ENCODE measurements at places on chromosomes 1 and 21.

DNA sequence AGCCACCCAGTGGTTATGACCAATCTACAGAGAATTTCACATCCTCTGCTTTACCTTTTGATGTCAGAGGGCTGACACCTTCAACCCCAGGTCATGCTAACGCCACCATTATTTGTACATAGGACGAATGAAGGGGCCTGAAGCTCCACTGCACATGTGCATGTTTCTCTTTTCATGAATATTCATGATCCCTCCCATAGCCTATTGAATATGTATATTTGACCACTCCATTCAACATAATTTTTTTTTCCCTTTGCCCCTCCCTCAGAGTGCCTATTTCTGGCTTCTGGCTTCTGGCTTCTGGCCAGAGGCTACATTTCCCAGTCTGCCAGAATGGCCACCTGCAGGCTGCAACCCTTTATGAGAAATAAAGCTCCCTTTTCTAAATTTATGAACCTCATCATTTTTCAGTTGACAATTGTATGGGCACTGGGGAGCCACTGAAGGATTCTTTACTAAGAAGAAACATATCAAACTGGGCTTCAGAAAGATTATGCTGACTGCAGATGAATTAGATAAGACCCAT is 406.7 kb downstream of the SIPA1L2 start:
- no peak for ATAC-seq

DNA sequence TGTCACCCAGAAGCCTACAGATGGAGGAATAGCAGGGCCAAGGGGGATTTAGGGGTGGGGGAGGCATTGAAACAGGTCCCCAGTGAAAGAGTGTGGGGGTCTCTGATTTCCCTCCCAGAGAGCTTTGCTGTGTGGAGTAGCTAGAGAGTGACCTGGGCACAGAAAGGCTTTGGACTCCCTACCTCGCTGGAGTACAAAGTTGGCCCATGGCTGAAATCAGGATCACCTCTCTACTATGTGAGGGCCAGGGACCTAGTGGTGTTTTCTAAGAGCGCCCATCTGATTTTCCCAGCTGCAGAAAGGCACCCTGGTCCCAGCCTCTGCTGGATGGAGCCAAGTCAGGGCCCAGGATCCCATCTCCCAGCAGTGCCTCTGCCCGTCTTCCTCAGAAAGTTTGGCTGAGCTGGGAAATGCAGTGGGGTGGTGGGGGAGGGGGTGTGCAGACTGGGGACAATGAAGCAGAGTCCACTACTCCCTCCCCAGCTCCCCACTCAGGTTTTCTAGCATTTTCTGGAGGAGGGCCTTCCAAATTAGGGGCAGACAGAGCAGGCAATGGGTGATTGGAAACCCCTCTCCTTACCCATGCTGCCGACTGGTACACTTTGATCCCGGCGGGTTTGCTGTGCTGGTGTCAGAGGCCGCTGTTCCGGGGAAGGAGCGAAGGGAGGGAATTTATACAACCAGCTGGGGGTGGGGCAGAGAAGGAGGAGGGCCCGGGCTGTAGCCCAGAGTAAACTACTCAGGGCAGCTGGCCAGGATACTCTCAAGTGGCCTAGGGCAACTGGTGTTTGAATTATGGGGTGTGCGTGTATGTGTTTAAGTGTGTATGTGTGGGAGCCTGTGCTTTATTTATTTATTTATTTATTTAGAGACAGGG is at the start of gene SELENBP1:
SELENBP1 (minus strand) TSS at position 648 of the 877 bp plus-strand sequence; CDS start at position 584, 64 bp downstream.
- ATAC-seq, result peak; percentile 27

DNA sequence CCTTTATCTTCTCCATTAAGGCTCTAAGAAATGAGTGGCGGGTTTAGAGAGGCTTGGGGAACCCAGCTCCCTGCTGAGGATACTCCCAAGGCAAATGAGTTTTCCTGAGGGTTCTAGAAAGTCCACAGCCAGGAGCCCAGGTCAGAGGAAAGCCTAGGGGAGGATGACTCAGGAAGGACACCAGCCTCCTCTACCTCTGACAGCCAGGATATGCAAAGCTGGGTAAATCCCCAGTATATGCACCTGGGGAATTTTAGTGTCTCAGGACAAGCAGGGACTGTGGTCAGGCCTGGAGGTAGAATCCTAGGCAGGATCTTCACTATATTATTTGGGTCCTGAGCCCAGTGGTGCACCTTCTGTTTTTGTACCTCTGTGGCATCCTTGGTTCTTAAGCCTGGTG is 23.5 kb upstream of the WNT4 start:
- no peak for ATAC-seq

GRCh38 chr1:43930949-43931275 is 2.7 kb upstream of the ARTN start:
- no peak for ATAC-seq

- ATAC-seq, result no peak
Measured at GRCh38 chr1:77060000-77060399, 159.2 kb downstream of the PIGK start.

DNA sequence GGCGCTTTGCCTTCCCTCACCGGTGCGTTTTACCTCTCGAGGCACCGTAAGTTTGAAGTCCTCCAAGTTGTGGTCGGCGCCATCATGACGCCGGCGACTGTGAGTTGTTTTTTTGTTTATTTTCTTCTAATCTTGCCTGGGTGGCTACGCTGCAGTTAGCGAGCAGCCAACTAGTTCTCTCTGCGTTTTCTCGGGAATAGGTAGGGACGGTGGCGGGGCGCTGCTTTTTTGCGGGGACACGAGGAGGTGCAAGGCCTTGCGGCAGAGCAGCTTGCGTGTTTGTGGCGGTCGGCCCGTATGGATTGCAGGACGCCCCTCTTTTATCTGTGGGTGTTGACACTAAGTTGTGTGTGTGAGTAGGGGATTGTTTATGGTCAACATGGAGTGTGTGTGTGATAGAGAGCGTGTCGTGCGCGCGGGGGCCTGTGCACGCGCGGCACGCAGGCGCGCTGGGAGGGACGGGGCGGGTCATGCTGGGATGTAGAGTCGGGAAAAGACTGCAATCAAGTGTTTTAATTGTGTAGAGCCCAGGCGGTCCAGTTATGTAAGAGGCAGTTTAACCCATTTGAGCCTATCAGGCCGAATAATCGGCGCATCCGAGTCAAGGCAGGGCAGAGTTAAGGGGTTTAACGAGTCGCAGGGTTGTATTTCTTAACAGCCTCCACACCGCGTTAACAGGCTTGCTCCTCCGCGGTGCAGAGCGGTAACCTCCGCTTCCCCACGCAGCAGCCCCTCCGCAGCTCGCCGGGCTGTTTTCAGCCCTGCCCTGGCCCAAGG is 1.2 kb upstream of the NEGR1 start:
- peak; percentile 72 for ATAC-seq

All from SK-N-SH treated with all-trans-retinoic acid at 6 μM for 48 hours (cell line).